ENCODE measurements at places on chromosomes 6 and 20.

- no peak for DNase-seq
These were observed 130.0 kb downstream of the FOXC1 start for GRCh38 chr6:1739680-1740079.

DNA sequence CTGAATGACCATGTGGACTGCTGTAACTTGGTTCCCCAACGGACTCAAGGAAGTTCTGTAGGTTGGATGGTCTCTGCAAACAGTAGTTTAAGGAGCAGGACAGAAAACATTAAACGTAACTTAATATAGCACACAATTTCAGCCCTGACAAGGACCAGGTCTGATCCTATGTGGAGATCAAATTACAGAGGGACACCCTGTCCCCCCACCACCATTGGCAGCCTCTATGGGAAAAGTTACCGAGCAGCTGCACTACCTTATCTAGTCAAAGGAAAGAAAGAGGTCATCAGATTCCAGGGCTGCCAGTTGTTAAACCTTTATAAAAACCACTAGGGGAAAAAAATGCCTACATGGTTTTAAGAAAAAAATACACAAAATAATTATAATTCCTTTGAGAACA, 191.5 kb upstream of the RSPO3 start:
- no peak for DNase-seq

DNA sequence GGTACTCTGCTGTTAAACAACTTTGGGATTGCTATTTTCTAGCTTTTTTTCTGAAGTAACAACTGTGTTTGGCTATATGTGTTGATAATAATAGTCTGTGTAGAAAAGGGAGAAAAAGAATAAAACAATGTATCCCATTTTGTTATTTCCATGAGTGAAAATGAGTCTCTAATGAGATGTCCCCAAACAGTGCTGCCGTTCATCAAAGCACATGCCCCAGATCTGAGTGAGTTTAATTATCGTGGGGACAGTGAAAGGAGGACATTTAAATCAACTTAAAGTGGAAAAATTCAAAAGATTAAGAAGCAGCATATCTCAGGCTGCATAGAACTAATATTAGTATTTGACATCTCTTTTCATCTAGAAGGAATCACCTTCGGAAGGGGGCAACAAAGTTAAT, 59.6 kb downstream of the NCOA7 start:
- no peak for DNase-seq

DNA sequence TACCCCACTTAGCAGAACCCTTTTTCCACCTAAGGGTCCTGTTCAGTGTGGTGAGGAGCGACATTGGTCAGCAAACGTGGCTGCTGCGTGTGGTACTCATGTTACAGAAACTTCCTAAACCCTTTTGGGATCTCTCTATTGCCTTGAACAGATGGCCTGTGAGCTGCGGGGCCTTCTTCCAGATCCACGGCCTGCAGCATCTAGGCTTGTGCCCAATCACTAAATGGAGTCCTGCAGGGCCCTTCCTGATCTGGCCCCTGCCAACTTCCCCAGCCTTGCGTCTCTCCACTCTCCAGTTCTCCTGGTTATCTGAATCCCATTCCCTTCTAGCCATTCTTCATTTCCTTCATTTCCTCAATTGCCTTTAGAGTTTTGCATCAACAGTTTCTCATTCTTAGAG, 85.6 kb downstream of the PDE7B start:
- DNase-seq, result no peak
